ENCODE measurements at places on chromosomes 2 and 18. TPM values are rescaled to one million over a fixed set of nuclear protein-coding genes. Genes with fewer than 3 reads are reported as not detected.

DNA sequence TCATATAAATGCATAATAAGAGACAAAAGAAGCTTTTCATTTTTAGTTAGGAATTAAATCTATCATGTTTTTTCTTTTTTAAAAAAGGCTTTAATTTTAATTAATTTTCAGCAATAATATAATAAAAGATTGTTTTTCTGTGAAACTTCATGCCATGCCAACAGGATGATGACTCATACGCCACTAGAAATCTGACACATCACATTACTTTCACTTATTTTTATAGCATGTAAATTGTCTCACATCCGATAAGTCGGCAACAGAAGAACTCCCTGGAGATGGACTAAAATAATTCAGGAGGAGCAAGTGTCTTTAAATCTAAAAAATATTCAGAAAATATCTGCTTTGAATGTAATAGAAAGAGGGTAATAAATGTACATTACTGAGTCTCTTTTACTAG, 1024.2 kb upstream of the ACVR2A start:
- no peak for DNase-seq

DNA sequence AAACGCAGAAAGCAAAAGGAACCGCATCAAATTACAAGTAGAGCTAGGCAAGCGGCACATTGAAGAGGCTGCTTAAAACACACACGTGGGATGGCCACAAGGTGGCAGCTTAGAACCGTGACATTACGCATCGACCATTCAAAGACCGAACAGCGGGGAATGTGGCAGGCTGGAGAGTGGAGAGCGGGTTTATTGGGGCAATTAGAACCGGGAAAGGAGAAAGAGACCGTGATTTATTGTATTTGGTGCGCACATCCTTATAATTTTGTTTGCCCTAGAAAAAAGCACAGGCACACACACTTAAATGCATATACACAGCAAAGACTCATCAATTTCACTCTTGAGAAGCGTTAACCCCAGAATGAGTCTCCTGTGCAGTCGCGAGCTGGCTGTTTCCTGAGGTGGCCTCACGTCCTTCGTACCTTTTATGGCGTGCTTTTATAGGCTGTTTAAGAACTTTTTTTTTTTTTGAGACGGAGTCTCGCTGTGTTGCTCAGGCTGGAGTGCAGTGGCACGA, 31.7 kb upstream of the MEP1B start:
- peak; percentile 95 for DNase-seq

- DNase-seq, result peak; percentile 22
Measured at GRCh38 chr18:57527556-57528229, 58.8 kb downstream of the FECH start.

DNA sequence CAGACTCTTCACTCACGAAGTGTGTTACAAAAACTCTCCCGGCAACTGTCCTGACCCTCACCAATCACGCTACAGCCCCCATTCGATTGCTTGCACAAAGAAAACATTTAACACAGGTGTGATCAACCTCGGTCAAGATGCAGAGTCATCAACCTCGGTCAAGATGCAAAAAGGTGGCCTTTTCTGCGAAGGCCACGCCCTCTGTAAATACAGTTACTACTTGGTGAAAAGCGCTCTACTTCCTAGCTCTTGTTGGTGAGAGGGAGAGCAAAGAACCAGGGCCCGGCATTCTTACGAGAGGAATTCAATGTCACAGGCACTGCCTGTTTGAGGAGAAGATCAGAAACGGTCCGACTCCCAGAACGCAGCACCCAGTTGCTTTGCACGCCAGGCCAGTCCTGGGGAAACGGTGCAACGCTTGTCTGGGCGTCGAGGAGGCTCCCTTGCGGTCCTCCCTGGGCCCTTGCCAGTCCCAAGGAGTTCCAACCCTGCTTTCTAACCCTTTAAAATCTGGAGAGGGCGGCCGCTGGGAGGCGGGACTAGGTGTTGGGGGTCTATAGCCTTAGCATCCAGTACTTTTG, 1.9 kb downstream of the PIEZO2 start:
- no peak for DNase-seq

DNA sequence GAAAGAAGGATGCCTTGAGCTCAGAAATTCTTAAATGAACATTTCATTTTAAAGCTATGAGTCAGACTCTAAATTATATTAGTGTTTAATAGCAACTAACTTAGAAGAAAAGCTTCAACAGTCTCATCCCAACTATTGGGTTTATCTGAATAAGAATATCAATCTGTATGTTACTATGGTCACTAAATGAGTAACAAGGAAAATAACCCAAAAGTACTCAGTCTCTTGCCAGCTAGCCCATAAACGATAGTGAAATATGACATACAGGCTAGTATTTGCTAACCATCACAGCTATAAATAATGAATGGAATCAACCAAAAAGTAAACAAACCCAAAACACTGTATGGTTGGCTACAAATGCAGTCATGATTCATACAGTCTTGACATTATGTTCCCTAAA, 174.9 kb downstream of the RAB3GAP1 start:
- DNase-seq, result no peak

GRCh38 chr2:105248316-105249070, 7.0 kb downstream of the GPR45 start:
- no peak for DNase-seq

- no peak for DNase-seq
Measured at GRCh38 chr18:27240383-27240782, 55.3 kb upstream of the CHST9 start.

GRCh38 chr2:178277741-178278197, 83.5 kb downstream of the OSBPL6 start:
- DNase-seq, result peak; percentile 80

DNA sequence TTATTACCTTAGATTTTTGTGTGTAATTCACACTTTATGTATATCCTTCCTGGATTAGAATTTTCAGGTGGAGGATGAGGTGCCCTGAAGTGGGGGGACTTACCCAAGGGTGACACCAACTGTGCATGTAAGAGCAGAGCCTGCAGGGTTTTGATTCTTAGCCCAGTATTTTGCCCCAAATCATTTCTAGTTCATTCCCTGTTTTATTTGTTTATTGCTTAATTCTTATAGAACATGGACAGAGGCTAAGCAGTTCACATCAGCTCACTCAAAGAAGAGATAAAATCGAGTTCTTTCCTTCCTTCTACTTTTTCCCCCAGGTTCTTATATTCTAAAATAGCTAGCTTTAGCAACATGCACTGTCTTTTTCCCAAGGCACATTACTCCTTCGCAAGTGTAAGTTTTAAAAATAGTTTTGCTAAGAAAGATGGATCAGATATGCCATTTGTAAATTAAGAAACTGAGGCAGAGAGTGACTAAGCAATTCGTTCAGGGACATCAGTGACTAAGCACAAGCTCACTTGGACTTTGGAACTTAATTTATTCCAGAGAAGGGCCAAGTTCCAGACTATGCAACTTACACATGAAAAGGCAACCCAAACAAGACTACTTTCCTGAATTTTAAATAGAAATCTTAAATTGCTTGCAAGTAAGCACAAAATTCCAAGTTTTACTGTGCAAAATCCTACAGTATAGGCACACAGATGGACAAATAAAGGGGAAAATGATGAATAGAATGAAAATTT, 427.9 kb upstream of the POU3F3 start:
- DNase-seq, result peak; percentile 40

DNA sequence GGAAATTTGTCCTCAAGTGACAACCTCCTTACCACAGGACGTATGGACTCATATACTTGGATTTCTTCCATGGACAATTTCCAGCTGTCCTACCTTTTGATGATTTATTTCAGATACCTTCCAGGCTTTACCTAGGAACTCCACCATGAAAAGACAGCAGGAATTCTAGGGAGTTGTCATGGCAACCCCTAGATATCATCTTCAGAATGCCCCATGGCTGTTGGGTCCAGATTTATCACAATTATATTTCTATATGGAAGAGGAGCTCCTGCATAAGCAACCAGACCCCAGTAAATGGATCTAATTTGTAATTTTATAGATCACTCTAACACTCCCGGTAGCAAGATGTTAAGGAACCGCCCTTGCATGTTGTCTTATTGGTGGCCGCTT, 102.3 kb upstream of the ZNF521 start:
- no peak for DNase-seq

GRCh38 chr2:240255811-240256703, 115.6 kb upstream of the OTOS start:
- no peak for DNase-seq

- peak; percentile 5 for DNase-seq
Measured at GRCh38 chr2:149098701-149099100, 60.2 kb downstream of the LYPD6B start.

DNA sequence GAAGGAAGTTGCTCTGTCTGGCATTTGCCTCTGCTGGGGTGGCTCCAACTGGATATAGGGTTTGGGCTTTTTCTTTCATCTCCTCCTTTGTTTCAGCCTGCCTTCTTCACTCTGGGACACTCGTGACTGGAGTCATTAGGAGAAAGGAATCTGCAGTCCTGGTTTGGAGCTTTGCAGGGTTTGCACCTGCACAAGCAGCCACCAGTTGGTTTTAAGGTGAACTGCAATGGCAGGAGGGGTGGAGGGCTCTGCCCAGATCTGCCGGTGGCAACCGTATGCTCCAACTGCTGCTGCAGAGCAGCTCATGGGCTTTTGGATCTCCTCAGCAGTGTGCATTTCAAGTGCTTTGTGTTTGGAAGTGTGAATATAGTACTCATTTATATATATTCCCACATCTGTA, 131.3 kb upstream of the MGAT5 start:
- DNase-seq, result no peak

DNA sequence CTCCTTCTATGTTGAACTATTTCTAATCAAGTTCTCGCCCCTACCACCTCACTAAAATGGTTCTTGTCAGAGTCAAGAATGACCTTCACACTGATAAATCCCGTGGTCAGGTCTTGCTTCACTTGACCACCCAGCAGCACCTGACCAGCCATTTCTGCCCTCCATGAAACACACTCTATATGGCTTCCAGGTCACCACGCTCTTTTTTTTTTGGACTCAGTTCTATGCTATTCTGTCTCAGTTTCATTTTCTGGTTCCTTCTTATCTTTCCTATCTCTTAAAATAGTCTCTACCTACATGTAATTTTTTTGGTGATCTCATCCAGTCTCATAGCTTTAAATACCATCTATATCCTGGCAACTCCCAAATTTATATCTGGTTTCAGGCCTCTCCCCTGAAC, 11.4 kb downstream of the EIF2AK3 start:
- DNase-seq, result no peak

- DNase-seq, result no peak
Measured at GRCh38 chr2:15293262-15293937, 267.7 kb downstream of the NBAS start.

DNA sequence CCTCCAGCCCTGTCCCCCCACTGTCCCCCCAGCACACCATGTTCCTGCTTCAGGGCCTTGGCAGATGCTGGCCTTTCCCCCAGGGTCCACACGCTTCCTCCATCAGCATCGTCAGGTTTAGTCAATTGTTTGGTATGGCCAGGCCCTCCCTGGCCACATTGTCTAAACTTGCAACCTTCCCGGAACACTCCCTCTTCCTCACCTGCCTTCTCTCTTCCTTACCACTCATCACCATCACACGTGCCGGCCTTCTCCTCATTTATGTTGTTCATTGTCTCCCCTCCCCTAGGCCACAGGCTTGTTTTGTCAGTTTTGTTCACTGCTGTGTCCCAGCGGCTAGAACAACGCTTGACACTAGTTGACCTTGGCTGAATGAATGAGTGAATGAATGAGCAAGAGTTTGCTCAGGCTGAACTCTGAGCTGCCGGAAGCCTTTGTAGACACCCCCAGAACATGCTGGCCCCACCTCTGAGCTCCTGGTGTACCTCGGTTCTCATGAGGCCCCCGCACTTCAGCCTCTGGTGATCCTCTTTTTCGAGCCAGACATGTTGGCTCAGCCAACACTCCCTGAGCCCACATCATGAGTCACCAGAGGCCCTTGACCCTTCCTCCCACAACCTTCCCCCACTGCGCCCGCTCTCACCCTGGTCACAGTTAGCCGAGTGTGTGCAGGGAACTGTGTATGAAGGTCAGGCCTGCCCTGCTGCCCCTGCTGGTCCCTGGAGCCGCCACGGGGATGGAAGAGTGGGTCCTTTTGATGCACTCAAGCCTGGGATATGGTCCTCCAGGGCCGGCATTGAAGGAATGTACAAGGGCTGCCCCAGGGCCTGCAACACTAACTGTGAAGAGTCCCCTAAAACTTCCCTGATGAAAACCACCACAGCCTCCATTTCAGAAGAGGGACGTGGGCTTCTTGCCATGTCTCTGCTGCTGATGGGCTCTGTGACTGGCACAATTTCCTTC, 57.5 kb downstream of the HS1BP3 start:
- no peak for DNase-seq

GRCh38 chr18:50509012-50509411, 50.9 kb upstream of the MAPK4 start:
- no peak for DNase-seq

- no peak for DNase-seq
Measured at GRCh38 chr2:234175649-234176048, 125.1 kb downstream of the SPP2 start.

Gene EGR4
- not detected for polyA plus RNA-seq

Gene ST6GAL2
- not detected for polyA plus RNA-seq

Measured in small intestine (tissue), 16 donors.